ENCODE measurements at places on chromosomes 11 and 22. TPM values are rescaled to one million over a fixed set of nuclear protein-coding genes. Genes with fewer than 3 reads are reported as not detected.

The CABP4 gene
- not detected for total RNA-seq

- no peak for DNase-seq
These were observed 23.3 kb upstream of the PPP6R3 start for GRCh38 chr11:68436985-68437926.

GRCh38 chr11:45736424-45736823 lies 68.5 kb upstream of the SLC35C1 start:
- no peak for DNase-seq

GRCh38 chr11:129056916-129057315 lies 114.2 kb upstream of the TP53AIP1 start:
- DNase-seq, result no peak

- DNase-seq, result no peak
These were observed 45.8 kb upstream of the MMP7 start for GRCh38 chr11:102576350-102576749.
